ENCODE measurements at places on chromosomes 12 and 14.

DNA sequence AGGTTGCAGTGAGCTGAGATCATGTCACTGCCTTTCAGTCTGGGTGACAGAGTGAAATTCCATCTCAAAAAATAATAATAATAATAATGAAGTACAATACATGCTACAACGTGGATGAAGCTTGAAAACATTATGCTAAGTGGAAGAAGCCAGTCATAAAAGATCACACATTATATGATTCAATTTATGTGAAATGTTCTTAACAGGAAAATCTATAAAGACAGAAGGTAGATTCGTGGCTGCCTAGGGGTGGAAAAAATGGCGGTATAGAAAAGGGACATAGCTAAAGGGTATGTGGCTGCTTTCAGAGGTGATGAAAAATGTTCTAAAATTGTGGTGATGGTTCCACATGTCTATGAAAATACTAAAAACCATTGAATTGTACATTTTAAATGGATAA is 41.0 kb upstream of the AMIGO2 start:
- DNase-seq, result no peak

DNA sequence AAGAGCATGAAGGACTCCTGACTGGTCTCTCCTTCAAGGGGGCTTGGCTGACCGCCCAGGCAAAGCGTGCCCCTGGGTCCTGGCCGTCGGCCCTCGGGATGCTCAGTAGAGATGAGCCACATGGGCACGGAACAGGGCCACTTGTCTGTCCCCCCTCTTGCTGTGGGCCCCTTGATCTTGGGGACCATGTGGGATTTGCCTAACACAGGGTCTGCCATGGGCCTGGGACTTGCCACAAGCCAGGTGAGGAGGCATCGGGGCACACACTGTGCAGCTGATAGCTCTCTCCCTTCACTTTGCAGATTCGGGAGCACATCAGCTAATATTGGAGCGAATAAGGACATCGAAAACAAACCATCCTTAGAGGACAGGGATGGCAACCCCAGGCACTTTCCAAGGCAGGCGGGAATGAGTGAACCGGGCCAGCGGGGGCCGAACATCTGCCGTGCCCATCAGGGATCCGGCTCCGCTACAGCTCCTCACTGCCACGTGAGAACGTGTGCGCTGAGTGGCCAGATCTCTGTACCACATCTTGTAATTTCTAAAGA is 88.1 kb downstream of the PIWIL1 start:
- DNase-seq, result no peak

DNA sequence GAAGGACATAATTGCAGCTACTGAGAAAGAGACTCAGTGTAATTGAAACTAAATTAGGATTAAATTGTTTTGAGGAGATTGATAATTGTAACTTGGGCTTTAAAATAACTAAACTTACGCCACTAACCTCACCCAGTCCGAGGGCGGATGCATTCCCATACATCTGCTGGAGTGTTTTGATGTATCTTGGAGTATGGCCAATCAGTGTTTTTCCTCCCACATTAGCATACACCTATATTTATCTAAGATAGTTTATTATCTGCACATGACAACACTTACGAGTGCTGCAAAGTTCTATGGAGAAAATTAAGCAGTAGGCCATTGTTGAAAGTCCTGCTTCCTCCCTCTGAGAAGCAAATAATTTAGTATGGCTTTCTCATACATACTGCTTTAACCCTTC is 184.7 kb upstream of the PLEKHG7 start:
- DNase-seq, result no peak

DNA sequence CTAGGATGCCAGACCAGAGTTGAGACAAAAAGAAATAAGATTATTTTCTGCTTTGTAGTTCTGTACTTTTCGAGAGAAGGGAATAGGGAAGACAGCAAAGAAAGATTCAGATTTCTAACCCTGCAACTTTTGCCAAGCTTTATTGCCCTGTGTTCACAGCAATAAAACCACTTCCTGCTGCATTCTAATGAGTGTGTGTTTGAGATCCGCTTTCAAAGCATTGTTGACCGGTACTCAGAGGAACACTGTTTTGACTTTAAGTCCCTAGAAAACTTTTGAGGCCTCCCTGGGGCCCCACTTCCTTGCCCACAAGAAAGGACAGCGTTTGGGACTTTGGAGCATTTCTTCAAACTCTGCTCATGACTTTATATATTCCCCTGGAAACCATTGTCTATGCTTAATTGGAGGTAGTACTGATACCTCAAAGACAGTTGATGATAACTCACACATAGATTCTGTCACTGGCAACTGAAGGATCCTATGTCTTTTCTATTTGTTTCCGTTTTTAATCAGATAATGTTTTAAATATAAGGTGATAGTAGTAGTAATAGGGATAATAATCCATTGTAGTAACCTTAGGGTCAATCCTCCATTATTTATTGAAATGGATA is 1.3 kb downstream of the RNASE6 start:
- DNase-seq, result no peak

- peak; percentile 62 for DNase-seq
Observed at GRCh38 chr12:25529738-25530137, 23.3 kb downstream of the LMNTD1 start.

GRCh38 chr12:106141003-106141402 is 2.2 kb upstream of the NUAK1 start:
- DNase-seq, result no peak

GRCh38 chr14:64879635-64880220 is at the start of gene SPTB:
Gene SPTB, minus strand, starts transcription at chr14:64879907. Its CDS starts 56,813 bp downstream, at chr14:64823094.
- DNase-seq, result no peak

DNA sequence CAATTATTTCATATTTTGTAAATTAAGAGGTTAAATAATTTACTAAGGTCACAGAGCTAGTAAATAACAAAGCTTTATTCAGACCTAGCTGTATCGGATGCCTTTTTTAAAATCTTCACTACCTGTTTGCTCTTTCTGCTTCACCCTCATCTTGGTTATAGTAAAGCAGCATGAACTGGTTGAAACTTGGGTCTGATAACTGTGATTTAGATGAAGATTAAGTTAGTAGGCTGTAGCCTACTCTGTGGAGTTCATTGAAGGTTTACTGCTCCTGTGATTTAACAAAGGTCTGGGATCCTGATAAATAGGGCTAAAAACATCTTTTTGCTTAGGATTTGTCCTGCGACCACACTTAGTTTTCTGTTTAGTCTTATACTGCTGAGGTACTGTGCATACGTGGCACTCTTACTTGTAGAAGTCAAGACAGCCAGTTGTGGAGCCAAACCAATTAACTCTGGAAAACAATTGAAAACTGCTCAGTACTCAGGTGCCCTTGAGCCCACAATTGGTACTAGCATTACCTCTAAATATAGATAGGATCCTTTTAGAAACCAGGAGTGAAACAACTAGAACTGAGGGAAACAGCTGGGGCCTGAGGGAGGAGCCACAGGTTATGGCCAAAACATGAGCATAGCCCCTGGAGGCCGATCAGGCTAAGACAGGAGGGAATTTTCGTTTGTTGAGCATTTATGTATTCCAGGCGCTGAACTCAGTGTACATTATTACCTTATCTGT is 2.3 kb downstream of the SPATS2 start:
- peak; percentile 64 for DNase-seq

DNA sequence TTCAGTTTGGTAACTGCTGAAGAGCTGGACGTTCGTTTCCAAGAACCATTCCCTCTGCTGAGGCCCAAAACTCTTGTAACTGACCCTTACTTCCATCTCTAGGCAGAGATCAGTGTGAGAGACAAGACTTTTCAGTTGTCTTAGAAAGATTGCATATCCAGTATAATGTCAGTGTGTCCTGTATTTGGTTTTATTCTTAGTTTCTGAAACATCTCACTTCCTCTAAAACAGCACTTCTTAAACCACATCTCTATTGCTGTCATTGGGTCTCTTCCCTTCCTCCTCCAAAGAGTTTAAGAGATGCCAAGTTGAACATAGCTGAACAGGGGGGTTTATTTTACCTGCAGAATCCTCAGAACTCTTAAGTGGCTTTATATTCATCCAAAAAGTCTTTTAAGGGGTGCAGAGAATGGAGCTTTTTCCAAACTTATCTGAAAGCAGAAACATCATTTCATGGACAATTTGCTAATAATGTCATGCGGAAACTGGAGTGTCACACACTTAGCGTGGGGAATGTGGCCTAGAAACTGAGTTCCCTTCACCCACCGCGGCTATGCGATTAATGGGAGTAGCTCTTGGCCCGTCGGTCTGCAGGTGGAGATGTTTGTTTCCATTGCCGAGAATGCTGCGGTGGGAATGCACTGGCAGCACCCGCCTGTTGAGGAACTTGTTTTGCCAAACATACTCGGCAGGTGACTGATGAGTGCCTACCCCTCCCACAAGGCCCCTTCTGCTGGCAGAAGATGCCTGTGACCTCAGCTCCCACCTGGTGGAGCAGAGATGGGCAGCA is 148.2 kb downstream of the ADGRD1 start:
- no peak for DNase-seq

Measured in iris pigment epithelial cell (primary cell).